Activated CD4-positive, alpha-beta T cell treated with anti-CD3 and anti-CD28 coated beads, Interleukin-2, amount 10 ng/mL, durations not matched to agents 7 days and 5 days (primary cell): ENCODE measurements at places on chromosomes 1 and 21. TPM values are rescaled to one million over a fixed set of nuclear protein-coding genes. Genes with fewer than 3 reads are reported as not detected.

GRCh38 chr21:33643658-33644311, 1.5 kb downstream of the ITSN1 start:
- DNase-seq = no peak
- peaks cover 16% of the 10 kb centered on the region for H3K4me1 ChIP-seq
- H3K4me3 ChIP-seq = peak overlapping the region; percentile 83
- H3K27me3 ChIP-seq = peaks cover 27% of the 10 kb centered on the region

GRCh38 chr1:205523891-205524793, 19.7 kb downstream of the CDK18 start:
- peak; percentile 77 for DNase-seq
- H3K4me1 ChIP-seq = no peaks in the 10 kb centered on the region
- no peak overlapping the region for H3K27ac ChIP-seq
- no peaks in the 10 kb centered on the region for H3K27me3 ChIP-seq

GRCh38 chr1:39789571-39790110, 976 bp upstream of the BMP8B start:
- peaks cover 37% of the 10 kb centered on the region for H3K27me3 ChIP-seq
- peak overlapping the region; percentile 42 for H3K27ac ChIP-seq
- DNase-seq = no peak
- peak overlapping the region; percentile 62 for H3K4me3 ChIP-seq
- H3K36me3 ChIP-seq = no peaks in the 10 kb centered on the region
- peaks cover 7% of the 10 kb centered on the region for H3K4me1 ChIP-seq

GRCh38 chr1:22343456-22344328, 108.0 kb upstream of the ZBTB40 start:
- no peak overlapping the region for H3K27ac ChIP-seq
- H3K27me3 ChIP-seq = peaks cover 44% of the 10 kb centered on the region
- H3K4me3 ChIP-seq = no peak overlapping the region
- no peaks in the 10 kb centered on the region for H3K4me1 ChIP-seq

- peak overlapping the region; percentile 75 for H3K4me3 ChIP-seq
- peaks cover 33% of the 10 kb centered on the region for H3K36me3 ChIP-seq
- peaks cover 72% of the 10 kb centered on the region for H3K4me1 ChIP-seq
- H3K27me3 ChIP-seq = no peaks in the 10 kb centered on the region
Measured at GRCh38 chr1:167450843-167451242, 67.5 kb downstream of the CD247 start.

GRCh38 chr1:240646571-240647240, 34.8 kb upstream of the GREM2 start:
- DNase-seq = no peak
- no peak overlapping the region for H3K27ac ChIP-seq
- H3K27me3 ChIP-seq = peaks cover 1% of the 10 kb centered on the region
- no peak overlapping the region for H3K4me3 ChIP-seq

DNA sequence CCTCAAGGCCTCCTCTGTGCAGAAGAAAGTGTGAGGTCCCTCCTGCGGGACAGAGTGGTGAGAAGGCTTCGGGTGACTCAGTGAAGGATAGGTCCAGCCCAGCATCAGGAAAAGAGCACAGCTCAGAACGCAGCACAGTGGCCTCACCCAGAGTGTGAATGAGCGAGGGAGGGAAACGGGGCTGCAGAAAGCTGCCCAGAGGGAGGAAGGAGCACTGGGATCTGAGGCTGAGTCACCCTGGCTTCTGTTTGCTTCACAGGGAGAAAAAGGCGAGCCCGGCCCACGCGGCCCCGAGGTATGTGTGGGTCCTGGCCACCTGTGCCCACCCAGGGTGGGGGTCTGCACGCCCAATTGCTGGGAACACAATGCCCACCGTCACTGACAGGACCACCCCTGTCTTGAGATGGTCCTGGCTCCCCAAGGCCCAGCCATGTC, 24.3 kb downstream of the COL6A2 start:
- H3K27me3 ChIP-seq = no peaks in the 10 kb centered on the region
- H3K36me3 ChIP-seq = no peaks in the 10 kb centered on the region
- no peaks in the 10 kb centered on the region for H3K4me1 ChIP-seq
- no peak for DNase-seq
- H3K4me3 ChIP-seq = no peak overlapping the region
- no peak overlapping the region for H3K27ac ChIP-seq

GRCh38 chr1:6794164-6794563, 8.9 kb downstream of the CAMTA1 start:
- peak; percentile 22 for DNase-seq
- H3K27me3 ChIP-seq = no peaks in the 10 kb centered on the region
- no peak overlapping the region for H3K27ac ChIP-seq
- peaks cover 6% of the 10 kb centered on the region for H3K36me3 ChIP-seq
- peaks cover 15% of the 10 kb centered on the region for H3K4me1 ChIP-seq
- H3K4me3 ChIP-seq = no peak overlapping the region

DNA sequence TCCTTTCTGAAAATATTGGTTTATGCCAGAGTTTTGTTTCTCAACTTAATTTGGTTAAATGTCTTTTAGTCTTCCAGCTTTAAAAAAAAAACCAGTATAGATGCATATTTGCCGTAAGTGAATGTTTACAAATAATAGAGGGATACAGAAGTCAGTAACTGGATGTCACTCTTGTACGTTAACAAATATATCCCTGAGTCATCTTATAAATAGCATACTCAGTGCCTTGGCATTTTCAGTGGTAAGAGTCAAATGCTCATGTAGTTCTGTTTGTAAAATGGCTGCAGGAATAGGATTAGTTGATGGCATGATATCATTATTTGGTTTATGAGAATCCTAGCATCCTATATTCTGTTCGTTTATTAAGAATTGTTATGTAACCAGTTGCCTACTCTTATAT, 55.4 kb downstream of the SPEN start:
- H3K36me3 ChIP-seq = peaks cover 12% of the 10 kb centered on the region
- H3K27me3 ChIP-seq = no peaks in the 10 kb centered on the region
- no peak overlapping the region for H3K27ac ChIP-seq
- no peak overlapping the region for H3K4me3 ChIP-seq
- no peak for DNase-seq

- no peak for DNase-seq
- peaks cover 23% of the 10 kb centered on the region for H3K4me1 ChIP-seq
- peaks cover 11% of the 10 kb centered on the region for H3K36me3 ChIP-seq
- no peak overlapping the region for H3K27ac ChIP-seq
- peaks cover 11% of the 10 kb centered on the region for H3K27me3 ChIP-seq
Measured at GRCh38 chr1:26429721-26430120, 2.4 kb upstream of the DHDDS start.

DNA sequence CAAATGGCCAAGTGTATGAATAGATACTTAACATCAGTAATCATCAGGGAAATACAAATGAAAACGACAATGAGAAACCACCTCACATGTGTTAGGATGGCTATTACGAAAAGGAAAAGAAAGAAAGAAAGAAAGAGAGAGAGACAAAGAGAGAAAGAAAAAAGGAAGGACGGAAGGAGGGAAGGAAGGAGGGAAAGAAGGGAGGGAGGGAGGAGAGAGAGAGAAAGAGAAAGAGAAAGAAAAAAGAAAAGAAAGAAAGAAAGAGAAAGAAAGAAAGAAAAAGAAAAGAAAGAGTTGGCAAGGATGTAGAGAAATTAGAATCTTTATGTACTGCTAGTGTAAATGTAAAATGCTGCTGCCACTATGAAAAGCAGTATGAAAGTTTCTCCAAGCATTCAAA, 90.7 kb upstream of the DPT start:
- H3K27me3 ChIP-seq = peaks cover 12% of the 10 kb centered on the region
- H3K36me3 ChIP-seq = no peaks in the 10 kb centered on the region
- no peaks in the 10 kb centered on the region for H3K4me1 ChIP-seq
- H3K4me3 ChIP-seq = no peak overlapping the region
- no peak overlapping the region for H3K27ac ChIP-seq
- no peak for DNase-seq

- no peak overlapping the region for H3K27ac ChIP-seq
- no peak for DNase-seq
- H3K27me3 ChIP-seq = no peaks in the 10 kb centered on the region
- no peak overlapping the region for H3K4me3 ChIP-seq
- H3K36me3 ChIP-seq = peaks cover 20% of the 10 kb centered on the region
Measured at GRCh38 chr21:44767834-44768831, 33.5 kb downstream of the UBE2G2 start.

- H3K36me3 ChIP-seq = no peaks in the 10 kb centered on the region
- no peaks in the 10 kb centered on the region for H3K27me3 ChIP-seq
- peaks cover 12% of the 10 kb centered on the region for H3K4me1 ChIP-seq
- H3K4me3 ChIP-seq = no peak overlapping the region
- no peak overlapping the region for H3K27ac ChIP-seq
Measured at GRCh38 chr1:89837036-89837481, 16.2 kb downstream of the LRRC8D start.

DNA sequence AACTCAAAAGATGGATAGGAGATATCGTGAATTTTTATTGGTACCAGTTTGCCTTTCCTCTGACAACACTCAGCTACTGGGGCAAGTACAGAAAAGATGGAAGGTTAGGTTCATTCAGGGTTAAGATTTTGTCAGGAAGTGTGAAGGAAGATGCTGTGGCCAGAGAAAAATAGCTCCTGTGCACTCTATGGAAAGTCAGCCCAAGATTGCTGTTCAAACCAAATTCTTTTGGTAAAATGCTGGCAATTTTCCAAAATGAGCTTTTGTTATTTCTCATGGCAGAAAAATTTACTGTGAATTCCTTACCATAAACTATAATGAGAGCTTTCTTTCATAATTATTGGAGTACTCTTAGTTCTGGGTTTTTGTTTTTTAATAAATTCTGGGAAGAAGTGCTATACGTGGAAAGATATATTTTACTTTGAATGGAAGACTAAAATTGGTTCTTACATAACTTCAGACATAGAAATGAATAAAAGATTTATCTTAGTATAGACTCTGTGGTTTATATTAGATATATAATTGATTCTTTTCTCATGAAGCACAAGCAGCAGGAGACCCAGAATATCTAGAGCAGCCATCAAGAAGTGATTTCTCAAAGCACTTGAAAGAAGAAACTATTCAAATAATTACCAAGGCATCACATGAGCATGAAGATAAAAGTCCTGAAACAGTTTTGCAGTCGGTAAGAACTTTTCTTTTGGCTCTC, 112.2 kb downstream of the USP25 start:
- H3K36me3 ChIP-seq = peaks cover 20% of the 10 kb centered on the region
- no peak for DNase-seq
- no peaks in the 10 kb centered on the region for H3K27me3 ChIP-seq
- H3K27ac ChIP-seq = no peak overlapping the region
- H3K4me3 ChIP-seq = no peak overlapping the region

DNA sequence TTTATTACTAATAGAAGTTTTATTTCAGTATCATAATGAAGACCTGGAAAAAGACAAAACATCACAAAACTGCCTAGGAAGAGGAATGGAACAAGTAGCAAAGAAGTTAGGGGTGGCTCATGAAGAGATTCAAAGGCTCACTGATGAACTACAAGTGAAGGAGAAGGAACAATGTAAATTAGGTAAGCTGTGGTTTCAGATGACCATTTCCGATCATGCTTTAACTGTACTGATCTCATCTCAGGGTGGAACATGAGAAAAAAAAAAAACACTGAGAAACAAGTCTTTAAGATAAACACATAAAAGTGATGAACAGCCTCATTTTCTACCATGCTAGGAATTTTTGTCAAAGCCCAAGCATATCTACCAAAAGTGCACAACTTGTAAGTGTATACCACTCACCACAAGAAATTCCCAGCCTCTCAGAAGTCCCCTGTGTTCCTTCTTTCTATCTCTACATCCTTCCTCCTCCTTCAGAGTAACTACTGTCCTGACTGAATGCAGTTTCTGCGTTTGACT, 19.6 kb downstream of the CCDC30 start:
- no peaks in the 10 kb centered on the region for H3K4me1 ChIP-seq
- no peaks in the 10 kb centered on the region for H3K36me3 ChIP-seq
- no peak overlapping the region for H3K27ac ChIP-seq
- no peaks in the 10 kb centered on the region for H3K27me3 ChIP-seq
- no peak for DNase-seq

GRCh38 chr1:228911225-228912210, 176.2 kb downstream of the RHOU start:
- no peak for DNase-seq
- H3K27ac ChIP-seq = no peak overlapping the region
- no peak overlapping the region for H3K4me3 ChIP-seq
- peaks cover 3% of the 10 kb centered on the region for H3K36me3 ChIP-seq

DNA sequence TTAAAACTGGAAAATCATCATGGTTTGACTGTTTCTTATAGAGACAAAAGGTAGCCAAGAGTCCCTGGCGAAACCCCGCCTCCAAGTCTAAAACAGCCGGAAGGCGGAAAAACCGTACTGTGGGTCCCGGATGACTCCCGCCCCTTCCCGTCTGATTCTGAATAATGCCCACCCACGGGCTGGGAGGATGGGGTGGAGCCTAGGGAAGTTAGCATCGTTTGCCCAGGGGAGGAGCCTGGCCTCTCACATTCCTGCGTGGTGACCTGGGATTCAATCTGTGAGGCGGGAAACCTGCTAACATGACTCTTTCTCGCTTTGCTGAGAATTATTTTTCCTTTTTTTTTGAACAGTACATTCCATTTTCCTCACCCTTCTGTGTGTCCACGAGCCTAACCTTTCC, 124.9 kb downstream of the KCNK1 start:
- DNase-seq = no peak
- H3K36me3 ChIP-seq = no peaks in the 10 kb centered on the region
- peaks cover 3% of the 10 kb centered on the region for H3K27me3 ChIP-seq
- no peak overlapping the region for H3K4me3 ChIP-seq
- H3K4me1 ChIP-seq = no peaks in the 10 kb centered on the region

GRCh38 chr1:21324368-21325141, 34.3 kb upstream of the ECE1 start:
- H3K27ac ChIP-seq = peak overlapping the region; percentile 92
- H3K36me3 ChIP-seq = peaks cover 20% of the 10 kb centered on the region
- no peaks in the 10 kb centered on the region for H3K27me3 ChIP-seq

- peaks cover 20% of the 10 kb centered on the region for H3K4me1 ChIP-seq
- H3K27me3 ChIP-seq = peaks cover 2% of the 10 kb centered on the region
- H3K36me3 ChIP-seq = peaks cover 2% of the 10 kb centered on the region
Measured at GRCh38 chr1:65232461-65232990, 76.8 kb upstream of the DNAJC6 start.

DNA sequence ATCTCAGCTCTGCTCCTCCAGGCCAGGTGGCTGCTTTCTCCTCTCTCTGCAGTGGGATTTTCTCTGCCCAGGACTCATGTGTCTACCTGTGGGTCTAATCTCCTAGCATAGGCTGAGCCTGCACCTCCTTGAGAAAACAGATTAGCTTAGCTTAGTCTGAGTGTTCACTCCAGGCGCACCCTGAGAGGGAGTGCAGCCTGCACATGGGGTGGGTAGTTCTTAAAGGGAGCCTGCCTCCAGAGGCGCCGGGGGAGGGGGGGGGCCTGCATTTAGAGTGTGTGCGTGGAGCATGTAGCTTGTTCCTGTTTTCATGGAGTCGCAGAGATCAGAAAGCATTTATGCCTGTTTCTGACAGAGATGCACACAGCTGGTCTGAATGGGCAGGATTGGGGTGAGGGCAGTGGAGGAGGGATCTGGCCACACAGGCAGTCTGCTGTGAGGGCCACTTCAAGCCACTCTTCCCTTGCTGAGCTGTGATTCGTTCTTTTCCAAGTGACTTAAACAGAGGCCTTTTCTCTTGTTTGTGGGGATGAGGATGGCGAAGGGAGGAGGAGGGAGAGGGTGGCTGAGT, 45.2 kb downstream of the GALNT2 start:
- peaks cover 12% of the 10 kb centered on the region for H3K36me3 ChIP-seq
- no peaks in the 10 kb centered on the region for H3K27me3 ChIP-seq
- H3K27ac ChIP-seq = peak overlapping the region; percentile 15

- peaks cover 24% of the 10 kb centered on the region for H3K4me1 ChIP-seq
- no peak overlapping the region for H3K27ac ChIP-seq
- no peak overlapping the region for H3K4me3 ChIP-seq
- no peaks in the 10 kb centered on the region for H3K36me3 ChIP-seq
Measured at GRCh38 chr1:59150577-59151386, 146.1 kb upstream of the FGGY start.

Gene CR1
- total RNA-seq = 0.25 TPM

Gene LIPI
- total RNA-seq = not detected

Gene HORMAD1
- 0.37 TPM for total RNA-seq

Gene S100A16
- not detected for total RNA-seq

Gene TAL1
- total RNA-seq = not detected

Gene CSF3R
- total RNA-seq = 0.32 TPM

Gene PBX1
- total RNA-seq = 0.12 TPM

Gene TMEM125
- not detected for total RNA-seq
